NCI-H1930 (cell line): ENCODE measurements at places on chromosomes 4 and X.

GRCh38 chr4:174198828-174199227, 84.6 kb downstream of the FBXO8 start:
- no peak for DNase-seq

DNA sequence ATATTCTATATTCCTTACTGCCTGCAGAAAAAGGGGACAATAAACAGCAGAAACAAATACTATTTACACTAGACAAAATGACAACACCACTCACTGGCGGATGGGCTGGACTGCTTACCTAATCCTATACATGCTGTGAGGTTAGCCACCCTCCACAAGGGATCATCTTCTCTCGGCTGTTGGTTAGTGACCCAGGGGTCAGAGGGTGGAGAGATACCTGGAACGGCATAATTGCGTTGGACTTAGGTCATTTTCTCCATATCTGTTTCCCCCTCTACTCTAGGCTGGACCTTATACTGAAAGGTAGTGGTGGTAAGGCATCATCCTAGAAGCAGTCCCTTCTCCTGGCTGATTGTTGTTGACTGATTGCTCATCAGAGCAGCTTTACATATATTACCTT, 286.8 kb upstream of the UGT8 start:
- DNase-seq, result no peak

DNA sequence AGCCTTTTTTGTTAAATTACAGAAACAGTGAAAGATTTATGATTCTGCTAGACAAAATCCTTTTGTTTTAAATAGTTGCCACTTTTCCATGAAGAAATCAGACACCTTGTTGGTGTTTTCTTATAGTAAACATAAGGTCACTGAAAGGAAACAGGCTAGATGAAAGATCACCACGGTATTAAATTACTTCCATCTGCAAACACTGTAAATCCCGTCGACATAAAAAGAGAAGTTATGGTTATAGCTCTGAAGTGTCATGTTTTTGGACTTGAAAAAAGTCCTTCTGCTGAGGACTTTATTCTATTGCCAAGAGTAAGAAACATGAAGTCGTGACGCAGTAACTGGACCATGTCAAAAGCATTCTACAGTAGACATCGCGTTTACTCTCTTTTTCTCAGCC, 567.6 kb upstream of the SLIT2 start:
- DNase-seq, result no peak

GRCh38 chr4:187268940-187269339, 545.3 kb upstream of the FAT1 start:
- DNase-seq, result no peak

DNA sequence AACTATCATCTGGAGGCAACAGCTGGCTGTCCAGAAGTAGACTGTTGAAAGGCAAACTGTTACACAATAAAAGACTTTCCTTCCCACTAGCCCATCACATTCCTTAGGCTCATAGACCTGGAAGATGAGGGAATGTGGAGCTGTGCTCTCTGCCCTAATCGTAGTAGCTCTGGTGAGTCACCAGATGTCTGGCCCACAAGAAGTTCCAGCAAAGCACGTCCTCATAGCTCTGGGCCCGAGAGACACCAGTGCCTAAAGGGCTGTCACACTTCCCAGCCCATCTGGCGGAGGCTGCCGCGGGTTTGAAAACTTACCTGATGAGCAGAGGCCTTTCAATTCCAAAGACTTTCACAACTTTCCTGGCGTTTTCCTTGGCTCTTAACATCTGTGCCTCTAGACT, 81.7 kb upstream of the STOX2 start:
- no peak for DNase-seq

- no peak for DNase-seq
Observed at GRCh38 chr4:139735381-139736273, 70.0 kb downstream of the MGST2 start.

DNA sequence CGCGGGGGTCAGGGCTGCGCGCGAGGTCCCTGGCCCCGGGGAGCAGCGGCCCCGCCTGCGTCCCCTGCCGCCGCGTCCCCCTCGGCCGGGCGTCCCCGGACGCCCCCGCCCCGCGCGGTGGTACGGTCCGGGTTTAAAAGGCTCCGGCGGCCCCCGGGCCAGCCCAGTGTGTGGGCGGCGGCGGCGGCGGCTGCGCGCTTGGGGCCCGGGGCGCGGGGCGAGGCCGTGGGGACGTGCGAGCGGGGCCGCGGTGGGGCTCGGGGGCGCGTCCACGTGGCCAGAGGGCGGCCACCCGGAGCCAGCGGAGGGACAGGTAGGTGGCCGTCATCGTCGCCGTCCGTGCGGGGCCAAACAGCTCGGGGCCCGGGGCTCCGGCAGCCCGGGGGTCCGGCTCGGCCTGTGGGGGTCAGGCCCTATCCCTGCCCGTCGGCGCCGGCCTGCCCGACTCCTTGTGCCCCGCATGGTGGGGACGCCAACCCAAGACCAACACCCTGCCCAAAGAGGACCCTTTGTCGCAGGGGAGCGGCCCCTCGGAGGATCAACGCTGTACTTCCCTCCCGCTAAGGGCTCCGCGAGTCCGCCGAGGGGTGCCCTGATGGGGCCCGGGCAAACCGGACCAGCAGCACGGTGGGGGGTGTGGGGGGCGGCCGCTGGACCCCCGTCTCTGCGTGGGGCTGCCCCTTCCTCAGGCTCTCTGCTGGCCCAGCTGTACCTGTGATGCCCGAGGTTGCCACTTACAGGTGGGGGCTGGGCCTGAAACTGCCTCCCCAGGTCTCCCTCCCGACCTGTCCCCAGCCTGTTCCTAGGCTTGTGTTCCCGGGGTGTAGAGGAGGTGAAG, at the start of gene PLXNA3:
PLXNA3 (plus strand) TSS at position 166 of the 838 bp plus-strand sequence. CDS start 1,903 bp downstream, outside the sequence.
- peak; percentile 61 for DNase-seq

GRCh38 chr4:57442831-57443291, 332.7 kb upstream of the IGFBP7 start:
- DNase-seq, result peak; percentile 0

DNA sequence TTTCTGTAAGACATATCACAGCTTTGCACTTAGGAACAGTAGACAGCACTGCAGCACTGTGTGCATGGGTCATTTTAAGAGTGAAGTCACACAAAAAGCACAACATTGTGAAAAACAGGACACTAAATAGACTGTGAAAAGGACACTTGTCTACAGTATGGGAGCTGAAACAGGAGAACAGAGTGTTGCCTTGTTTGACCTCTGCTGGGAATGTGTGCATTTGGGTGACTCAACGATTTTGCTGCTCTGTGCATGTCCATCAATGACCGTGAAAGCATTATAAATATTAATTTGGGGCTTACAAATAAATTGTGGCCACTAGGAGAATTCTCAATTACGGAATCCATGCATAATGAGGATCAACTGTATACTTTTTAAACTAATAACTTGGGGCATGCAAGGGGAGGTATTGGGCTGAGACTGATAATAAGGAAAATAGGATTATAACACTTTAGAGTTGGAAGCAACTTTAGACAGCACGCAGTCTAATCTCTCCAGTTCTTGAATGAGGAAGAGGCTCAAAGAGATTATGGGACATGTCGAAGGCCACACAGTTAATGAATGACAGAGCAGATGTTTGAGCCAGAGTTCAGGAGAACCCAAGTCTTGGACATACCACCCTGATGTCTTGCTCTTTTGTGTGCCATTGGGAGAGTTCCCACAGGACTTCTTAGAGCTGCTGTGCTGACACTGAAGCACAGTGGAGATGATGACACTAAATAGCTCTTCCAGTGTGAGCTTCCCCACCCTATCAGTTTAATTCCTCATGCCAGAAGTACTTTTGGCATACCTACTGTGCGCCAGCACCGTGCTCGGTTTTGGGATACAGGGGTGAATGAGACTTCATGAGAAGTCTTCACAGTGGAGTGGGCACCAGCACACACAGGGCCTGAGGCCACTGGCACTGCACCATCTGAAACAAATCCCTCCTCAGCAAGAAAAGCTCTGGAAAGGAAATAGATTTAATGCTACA, 79.3 kb downstream of the FRAS1 start:
- no peak for DNase-seq

DNA sequence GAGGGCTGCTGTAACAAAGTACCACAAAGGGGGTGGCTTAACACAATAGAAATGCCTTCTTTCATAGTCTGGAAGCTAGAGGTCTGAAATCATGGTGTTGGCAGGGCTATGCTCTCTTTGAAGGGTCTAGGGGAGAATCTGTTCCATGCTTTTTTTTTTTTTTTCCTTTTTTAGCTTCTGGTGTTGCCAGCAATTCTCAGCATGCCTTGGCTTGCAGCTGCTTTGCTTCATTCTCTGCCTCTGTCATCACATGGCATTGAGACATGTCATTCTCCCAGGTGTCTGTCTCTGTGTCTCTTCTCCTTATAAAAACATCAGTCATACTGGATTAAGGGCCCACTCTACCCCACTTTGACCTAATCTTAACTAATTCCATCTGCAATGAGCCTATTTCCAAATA, 78.6 kb upstream of the BOD1L1 start:
- DNase-seq, result no peak

DNA sequence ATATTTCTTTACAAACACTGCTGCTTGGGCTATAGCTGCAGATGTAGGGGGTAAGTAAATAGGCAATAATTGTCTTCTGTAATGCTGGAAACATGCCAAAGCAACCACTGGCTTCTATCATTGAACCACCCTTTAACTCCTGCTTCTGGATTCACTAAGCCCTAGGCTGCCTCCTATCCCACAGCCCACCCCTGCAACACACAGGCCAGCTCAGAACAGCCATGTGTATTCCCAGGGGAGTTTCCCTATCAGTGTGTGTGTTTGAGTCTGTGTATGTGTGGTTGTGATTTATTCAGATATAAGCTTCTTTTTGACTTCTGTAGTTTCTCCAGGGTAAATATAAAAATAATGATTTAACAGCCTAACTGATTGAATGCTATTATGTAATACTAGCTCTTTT, 291.3 kb downstream of the PCDH10 start:
- DNase-seq, result no peak

DNA sequence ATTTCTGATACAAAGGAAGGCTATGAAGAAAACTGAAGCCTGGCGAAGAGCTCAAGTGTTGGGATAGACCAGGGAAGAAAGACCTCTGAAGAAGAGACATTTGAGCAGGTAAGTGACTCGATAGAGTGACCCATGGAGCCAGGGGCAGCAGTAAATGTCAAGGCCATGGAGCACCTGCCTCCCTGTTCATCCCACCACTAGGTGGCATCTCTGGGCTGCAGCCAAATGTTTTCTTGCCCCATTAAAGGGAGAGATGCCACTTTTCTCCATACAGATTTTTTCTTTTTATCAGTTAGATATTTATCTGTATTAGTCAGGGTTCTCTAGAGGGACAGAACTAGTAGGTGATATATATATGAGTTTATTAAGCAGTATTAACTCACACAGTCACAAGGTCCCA, 4.9 kb upstream of the ZNF81 start:
- peak; percentile 1 for DNase-seq

DNA sequence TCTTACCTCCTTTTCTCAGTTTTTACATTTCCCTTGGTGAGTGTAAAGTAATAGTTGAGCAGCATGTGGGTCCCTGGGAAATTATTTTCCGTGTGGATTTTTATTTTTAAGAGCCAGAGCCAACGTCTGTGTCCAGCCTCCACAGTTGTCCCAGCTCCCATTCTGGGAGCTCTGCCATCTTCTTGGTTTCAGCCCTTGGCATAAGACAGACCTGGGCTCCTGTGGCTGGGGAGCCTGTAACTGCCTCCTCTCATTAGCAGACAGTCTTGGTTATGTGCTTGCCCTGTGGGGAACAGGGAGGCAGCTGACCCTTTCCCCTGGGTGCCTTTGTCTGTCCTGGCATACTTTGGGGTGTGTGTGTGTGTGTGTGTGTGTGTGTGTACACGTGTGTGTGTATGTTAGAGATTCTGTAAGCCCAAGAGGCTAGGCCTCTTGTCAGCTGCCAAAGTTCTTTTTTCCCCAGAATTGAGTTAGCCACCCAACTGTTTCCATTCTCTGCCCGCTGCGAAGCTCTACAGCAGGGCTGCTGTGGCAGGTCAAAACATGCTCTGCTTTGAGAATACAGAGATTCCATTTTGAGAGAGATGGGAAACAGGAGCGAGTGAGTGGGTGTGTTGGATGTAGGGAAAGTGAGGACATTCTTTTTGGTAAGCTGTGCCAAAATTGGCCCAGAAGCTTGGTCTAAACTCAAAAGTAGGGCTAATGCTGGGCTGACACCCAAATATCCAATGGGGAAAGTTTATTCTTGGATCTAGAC, 140.7 kb downstream of the TMEM164 start:
- DNase-seq, result no peak

GRCh38 chrX:47170861-47171692, 22.6 kb upstream of the UBA1 start:
- DNase-seq, result no peak

GRCh38 chr4:60201052-60201673, 999.0 kb upstream of the ADGRL3 start:
- DNase-seq, result peak; percentile 5

DNA sequence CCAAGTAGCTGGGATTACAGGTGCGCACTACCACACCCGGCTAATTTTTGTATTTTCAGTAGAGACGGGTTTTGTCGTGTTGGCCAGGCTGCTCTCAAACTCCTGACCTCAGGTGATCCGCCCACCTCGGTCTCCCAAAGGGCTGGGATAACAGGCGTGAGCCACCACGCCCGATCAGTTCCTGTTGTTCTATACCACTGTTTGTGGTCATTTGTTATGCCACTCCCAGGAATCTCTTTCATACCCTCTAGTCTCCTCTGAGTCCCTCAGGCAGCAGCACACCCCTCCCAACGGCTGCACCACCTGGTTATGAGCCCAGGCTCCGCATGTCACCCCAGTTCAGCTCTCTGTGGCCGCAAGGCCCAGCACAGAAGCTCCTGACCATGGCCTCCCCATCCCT, 17.5 kb upstream of the CD99 start:
- DNase-seq, result no peak

- no peak for DNase-seq
Observed at GRCh38 chr4:128416921-128417320, 129.3 kb upstream of the PGRMC2 start.

- DNase-seq, result no peak
Observed at GRCh38 chrX:136574548-136574947, 42.5 kb downstream of the VGLL1 start.

DNA sequence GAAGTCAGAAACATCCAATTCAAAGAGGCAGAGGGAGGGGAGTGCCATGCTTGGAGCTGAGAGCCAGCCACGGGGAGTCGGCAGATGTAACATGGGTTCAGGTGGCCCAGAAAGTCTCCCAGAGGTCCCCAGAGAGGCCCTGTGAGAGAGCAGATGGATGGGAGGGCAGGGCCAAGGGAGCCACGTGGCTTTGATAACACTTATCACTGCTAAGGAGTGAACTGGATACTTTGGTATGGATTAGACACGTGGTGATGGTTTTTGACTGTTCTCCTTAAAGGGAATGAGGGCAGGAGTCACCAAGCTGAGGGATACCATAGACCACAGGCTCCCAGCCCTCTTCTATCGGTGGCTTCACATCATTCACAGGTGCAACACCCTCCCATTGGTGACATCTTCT, 13.7 kb downstream of the CCKAR start:
- DNase-seq, result no peak

GRCh38 chr4:158255727-158256324, 45.5 kb downstream of the TMEM144 start:
- no peak for DNase-seq

GRCh38 chr4:99029018-99029735, 33.7 kb downstream of the METAP1 start:
- DNase-seq, result no peak

GRCh38 chr4:99180382-99181070, 36.4 kb upstream of the ADH4 start:
- DNase-seq, result no peak
